Renal pelvis (tissue), 12 donors: ENCODE measurements at places on chromosomes 12 and 14. TPM values are rescaled to one million over a fixed set of nuclear protein-coding genes. Genes with fewer than 3 reads are reported as not detected.
A peak's percentile ranks its signal among the peaks of the same experiment; 100 is the strongest.

- DNase-seq, result no peak
Measured at GRCh38 chr14:76168531-76168930, 16.8 kb downstream of the GPATCH2L start.

Gene TGFB3
- 11.4 TPM for polyA plus RNA-seq

- no peak for DNase-seq
Measured at GRCh38 chr14:104596927-104597351, 7.6 kb downstream of the TMEM179 start.

- DNase-seq, result no peak
Measured at GRCh38 chr12:32889011-32889760, 7.4 kb downstream of the PKP2 start.

Gene NGDN
- 68.9 TPM for polyA plus RNA-seq

Gene SALL2
- polyA plus RNA-seq, result 63.7 TPM

- DNase-seq, result no peak
Measured at GRCh38 chr14:64919215-64919614, 5.0 kb downstream of the CHURC1 start.

GRCh38 chr12:109734219-109735000 is 20.8 kb downstream of the FAM222A start:
- no peak for DNase-seq

Gene VPS29
- 136 TPM for polyA plus RNA-seq

Gene GDF3
- polyA plus RNA-seq, result 0.49 TPM

DNA sequence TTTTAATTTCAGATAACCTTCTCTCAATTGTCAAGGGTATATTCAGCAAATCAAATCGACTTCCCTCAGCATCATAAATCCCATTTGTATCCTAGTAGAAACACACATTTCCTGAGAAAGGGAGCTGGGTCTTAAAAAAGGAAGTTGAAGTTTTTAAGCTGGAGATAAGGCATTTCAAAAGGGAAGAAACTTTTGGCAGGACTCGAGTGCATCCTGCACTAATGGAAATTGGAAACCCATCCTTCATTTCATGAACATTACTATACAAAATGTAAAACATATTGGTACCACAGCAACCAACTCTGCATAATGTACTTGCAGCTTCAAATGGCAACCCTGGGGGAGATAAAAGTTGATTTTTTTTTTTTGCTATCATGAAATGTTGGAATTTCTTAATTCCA is 23.7 kb upstream of the TMCC3 start:
- peak; percentile 30 for DNase-seq

DNA sequence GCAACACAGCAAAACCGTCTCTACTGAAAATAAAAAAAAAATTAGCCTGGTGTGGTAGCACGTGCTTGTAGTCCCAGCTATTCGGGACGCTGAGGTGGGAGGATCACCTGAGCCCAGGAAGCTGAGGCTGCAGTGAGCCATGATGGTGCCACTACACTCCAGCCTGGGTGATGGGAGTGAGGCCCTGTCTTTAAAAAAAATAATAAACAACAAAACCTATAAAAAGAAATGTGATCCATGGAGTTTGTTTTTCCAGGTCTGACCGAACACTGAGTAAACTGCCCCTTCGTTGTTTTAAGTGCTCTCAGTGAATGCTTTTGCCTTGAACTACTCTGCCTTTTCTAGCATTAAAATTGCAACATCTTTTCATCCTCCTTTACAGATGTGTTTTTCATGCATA is 76.8 kb downstream of the TESC start:
- DNase-seq, result no peak

DNA sequence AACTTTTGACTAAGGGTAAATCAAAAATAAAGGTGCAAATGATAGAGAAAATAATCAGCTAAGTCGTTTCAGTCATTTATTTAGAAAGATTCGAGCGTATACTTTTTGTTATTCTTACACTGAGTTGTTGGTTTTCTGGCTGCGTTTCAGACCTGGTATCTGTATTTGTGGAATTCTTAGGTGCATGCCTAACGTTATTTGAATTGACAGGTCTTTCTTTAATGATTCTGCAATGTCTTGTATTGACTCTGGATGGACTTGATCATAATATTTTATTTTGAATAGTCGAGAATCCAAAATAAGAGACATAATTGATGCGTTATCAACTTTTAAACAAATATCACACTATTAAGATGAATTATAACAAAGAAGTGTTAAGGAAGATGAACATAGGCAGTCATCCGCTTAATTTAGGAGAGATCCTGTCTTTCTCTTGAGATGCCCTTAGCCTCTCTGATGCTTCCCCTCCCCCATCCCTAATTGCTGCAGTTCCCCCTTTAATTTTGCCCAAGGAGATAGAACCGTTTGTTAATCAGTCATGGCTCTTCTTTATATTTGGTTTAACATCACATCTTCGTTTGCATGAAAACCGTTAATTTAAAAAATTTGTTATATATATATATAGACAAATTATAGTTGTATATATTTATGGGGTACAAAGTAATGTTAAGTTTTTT is 1.8 kb downstream of the ALX1 start:
- DNase-seq, result no peak

DNA sequence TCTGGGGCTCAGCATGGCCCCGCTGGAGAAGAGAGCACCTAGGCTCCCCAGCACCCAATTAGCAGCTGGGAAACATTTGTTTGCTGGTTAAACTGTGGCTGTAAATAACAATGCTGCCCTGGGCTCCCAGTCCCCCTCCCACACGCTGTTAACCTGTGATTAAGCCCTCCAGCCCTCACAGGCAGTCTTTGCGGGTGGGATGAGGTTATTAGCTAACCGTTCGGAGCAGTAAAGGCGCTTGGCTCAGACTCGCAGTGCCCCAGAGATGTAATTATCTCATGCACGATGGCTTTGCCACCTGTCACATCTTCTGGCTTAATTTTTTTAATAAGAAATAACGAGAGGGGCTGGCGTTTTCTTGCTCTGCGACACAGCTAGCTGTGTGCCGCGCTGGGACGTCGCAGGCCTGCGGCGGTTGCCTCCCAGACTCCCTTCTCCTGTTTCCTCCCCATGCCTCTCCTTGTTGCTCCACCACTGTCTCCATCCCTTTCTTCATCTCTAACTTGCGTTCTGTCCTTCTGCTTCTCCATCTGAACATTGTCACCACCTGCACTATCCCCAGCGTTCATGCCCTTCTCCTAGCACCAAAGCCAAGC is 239.2 kb upstream of the FKBP4 start:
- no peak for DNase-seq

GRCh38 chr14:79375356-79375755 is 835.9 kb downstream of the DIO2 start:
- no peak for DNase-seq

Gene B4GALNT3
- polyA plus RNA-seq, result 17.1 TPM

Gene SLCO1B1
- not detected for polyA plus RNA-seq

Gene MGAT4C
- 1.6 TPM for polyA plus RNA-seq

Gene AACS
- 29.1 TPM for polyA plus RNA-seq
